ENCODE measurements at places on chromosomes 3 and 15.

DNA sequence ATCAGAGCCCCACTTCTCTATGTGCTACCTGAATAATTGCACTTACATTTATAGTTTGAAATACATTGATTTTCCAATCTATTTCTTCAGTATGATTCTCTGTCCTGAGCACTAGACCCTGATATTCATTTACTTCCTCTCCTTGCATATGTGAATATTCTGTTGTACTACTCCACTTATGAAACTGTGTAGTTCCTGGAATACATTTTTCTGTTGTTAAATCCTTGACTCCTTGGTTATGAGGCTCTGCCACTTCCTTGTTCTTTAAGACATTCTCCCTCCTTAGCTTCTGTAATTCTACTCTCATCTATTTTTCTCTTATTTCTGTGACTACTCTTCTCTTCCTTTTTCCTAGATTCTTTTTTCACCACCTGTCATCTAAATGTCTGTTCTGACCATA is 12.9 kb upstream of the MGA start:
- DNase-seq: no peak

GRCh38 chr15:25251700-25252390 is 187.0 kb downstream of the UBE3A start:
- no peak for DNase-seq

DNA sequence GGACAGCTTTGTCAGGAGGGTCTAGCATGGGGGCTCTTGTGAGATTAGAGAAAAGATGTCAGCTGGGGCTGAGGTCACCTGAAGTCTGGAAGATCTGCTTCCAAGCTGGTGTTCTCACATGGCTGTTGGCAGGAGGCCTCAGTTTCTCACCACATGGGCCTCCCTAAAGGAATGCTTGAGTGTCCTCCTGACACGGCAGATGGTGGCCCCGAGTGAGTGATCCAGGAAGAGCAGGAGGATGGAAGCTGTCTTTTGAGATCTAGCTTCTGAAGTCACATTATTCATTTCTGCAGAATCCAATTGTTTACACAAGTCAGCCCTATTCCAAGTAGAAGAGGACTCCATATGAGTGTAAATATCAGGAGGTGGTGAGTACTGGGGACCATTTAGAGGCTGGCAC is 344.0 kb upstream of the PROK2 start:
- no peak for DNase-seq

- DNase-seq: peak; percentile 40
These were observed 59.0 kb downstream of the DPPA2 start for GRCh38 chr3:109257269-109257668.

- DNase-seq: no peak
These were observed 27.9 kb downstream of the TP53BP1 start for GRCh38 chr15:43465100-43465499.

DNA sequence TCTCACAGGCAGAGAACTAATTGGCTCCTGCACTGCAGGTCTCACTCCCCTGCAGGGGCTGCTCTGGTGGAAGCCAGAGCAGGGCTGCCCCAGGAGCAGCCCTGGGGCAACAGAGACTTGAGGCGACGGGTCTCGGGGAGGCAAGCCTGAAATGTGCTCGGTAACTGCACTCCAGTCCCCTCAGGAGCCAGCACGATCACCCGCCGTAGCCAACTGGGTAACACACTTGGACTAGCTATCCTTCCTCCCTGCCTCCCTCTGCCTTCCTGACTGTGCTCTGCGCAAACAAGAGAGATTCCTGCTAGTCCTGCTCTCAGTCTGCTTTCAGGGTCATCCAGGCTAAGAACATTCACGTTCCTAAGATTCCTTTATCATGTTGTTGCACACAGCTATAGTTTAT is 140.7 kb upstream of the NSMCE3 start:
- DNase-seq: no peak

Measured in HT-29 (cell line).